AG04449 (cell line): ENCODE measurements at places on chromosomes 7 and 10.

DNA sequence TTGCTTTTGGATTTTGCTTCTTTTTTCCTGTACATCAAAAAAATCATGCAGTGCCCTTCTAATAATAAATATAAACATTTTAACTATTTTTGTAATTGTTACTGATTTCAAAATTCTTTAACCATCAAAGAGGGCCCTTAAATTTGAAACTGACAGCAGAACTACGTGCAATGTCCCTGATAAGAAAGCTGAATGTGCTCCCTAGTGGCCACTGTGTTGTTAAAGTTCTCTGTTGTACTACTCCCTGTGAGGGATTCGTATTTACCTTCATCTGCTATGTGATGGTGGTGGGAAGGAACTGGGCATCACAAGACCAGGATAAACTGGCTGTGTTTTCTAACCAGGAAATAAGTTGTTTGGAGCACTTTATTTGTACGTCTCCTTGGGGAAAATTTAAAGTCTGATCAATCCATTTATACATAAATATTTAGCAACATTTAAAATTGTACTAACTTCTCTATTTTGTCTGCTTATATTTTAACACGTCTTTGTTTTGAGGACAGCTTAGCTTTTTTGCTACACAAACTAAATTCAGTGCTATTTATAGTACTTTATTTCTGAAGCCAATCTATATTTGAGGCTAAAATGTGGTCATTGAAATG, 322.4 kb downstream of the HGF start:
- DNase-seq = peak; percentile 14

DNA sequence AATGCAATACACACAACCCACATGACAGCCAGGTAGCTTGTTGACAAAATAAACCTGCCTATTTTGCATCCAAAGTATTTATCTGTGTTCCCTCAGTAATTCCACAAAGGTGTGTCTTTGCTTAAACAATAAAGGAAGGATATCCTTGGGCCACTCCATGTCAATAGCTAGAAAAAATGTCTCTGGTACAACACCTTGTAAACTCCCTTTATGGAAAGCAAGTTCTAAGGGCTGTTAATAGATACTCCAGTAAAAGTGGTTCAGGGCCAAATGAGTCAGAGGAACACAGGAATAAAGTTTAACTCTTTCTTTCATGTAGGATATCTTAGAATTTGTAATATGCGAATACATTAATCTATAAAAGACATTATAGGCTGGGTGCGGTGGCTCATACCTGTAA, 96.9 kb upstream of the LRRTM3 start:
- no peak for DNase-seq

DNA sequence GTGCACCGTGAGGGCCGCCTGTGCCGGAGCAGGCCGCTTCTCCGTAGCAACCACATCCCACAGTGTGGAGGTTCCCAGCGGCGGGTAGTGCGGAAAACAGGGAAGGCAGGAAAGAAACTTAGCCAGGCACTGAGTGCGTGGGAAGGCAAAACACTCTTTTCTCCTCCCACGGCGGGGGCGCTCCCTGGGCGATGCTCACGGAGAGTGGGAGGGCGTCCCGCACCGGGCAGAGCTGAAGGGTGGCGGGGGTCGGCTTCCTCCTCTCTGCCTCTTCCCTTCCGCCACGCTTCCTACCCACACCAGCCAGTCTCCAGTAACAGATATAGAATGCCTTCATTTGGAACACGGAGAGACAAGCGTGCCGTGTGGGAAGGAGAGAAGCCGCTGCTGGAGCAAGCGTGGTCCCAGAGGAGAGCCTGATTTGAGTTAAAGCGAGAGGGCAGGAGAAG, 252.5 kb downstream of the PAXIP1 start:
- no peak for DNase-seq

GRCh38 chr7:5266191-5267028, 16.3 kb upstream of the SLC29A4 start:
- DNase-seq = no peak

GRCh38 chr7:116439005-116439404, 60.5 kb upstream of the CAV2 start:
- DNase-seq = no peak

- no peak for DNase-seq
Observed at GRCh38 chr10:95391164-95391563, 100.4 kb upstream of the PDLIM1 start.

DNA sequence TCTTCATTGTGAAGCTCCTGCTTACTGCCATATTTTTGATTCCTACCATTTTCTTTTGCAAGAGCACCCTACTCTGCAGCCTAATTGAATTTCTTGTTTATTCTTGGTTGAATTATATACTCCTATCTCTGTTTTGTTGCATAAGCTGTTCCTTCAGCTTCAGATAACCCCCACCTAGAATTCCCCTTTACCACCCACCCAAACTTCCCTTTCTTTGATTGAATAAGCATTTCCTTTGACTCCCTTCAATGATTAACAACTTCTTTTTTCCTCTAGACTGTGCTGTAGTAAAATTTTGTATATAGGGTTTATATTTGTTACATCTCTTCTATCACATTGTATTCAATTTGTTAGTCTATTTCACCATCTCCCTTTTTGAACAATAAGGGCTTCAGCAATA, 168.1 kb downstream of the GPR37 start:
- DNase-seq = no peak

DNA sequence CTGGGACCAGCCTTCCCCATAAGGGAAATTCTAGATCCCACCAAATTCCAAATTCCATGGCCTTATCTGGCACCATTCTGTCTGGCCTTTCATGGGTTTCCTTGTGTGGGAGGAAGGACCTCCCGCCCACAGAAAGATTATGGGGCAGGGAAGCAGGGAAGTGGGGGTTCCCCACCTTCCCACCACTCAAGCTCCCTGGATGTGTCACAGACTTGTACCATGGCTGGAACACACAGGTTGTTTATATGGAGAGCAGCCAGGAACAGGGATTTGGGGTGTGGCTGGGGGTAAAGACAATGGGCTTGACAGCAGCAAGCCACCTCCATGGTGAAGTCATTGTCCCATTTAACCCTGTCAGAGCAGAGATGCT, 18.3 kb downstream of the UNC5B start:
- no peak for DNase-seq
